ENCODE measurements at places on chromosomes 4 and X.

DNA sequence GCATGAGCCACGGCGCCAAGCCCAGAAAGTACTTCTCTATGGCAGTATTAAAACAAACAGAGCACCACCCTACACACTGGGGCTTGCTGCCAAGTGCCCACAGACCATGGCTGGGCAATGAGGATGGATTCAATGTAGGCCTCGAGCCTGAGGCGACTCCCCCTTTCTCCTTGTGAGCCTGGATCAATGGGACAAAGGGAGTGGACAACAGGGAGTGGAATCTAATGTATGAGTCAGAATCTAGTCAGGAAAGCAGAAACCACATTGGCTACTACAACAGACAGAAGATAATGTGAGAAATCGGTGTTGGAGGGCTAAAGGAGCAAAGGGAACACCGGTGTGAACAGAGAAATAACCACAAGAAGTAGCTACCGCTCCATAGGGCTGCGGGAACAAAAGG is 37.7 kb upstream of the OCIAD2 start:
- no peak for DNase-seq

DNA sequence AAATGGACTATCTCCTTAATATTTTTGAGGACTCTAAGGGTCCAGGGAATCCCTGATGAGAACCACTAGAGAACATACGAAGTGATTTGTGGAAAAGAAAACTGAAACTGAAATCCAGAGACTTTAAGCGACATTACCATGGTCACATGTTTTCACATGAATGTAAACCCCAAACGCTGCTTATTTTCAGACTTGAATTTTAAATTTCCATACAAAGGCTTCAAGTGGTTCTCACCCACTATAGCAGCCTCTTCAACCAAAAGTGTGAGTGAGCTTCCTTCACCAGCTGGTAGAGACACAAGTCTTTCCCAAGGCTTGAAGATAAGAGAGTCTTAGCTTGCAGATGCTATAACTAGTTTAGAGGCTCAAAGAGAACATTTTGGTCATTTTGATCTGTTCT is 232.7 kb downstream of the MGST2 start:
- DNase-seq: no peak

- no peak for DNase-seq
Measured at GRCh38 chrX:88397551-88397950, 349.5 kb upstream of the CPXCR1 start.

DNA sequence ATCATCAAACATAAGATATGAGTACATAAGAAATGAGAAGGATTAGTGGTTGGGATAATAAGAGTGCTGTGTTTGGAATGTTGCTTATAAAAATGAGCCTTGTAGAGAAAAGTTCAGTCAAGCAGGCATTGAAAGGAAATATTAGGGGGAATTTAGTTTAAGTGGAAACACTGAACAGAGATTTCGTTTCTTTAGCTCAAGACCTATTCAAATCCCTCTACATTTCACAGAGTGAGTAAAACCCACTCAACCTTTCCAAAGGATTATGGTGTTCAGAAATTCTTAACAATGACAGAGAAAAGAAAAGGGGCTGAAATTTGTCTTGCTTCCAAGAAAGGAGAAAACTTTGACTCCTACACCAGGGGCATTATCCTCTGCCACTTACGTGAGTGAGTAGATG is 1072.4 kb upstream of the LCORL start:
- no peak for DNase-seq

DNA sequence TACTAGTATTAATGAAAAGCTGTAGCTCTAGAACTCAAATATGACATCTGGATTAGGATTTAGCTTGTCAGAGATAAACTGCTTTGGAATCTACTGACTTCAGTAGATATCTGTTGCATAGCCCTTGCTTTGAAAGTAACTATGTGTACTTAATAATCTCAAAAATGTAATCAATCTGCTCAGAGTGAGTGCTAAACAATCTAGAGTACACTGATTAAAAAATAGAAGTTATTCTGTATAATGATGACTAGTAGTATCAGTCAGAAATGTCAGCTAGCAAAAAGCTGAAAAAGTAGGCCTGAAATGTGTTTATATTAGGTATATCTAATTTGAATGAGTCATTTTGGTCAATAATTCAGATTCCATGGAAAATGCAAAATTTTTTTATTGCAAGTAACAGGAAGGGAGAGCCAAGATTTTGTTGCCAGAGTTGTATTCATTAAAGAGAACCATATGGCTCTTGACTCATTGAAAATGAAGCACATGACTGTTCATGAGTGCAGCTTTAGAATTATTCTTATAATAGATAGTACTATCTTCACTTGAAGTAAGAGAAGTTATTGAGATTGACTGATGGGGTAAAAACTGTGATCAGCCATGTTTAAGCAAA is 20.0 kb downstream of the CLCN3 start:
- no peak for DNase-seq

DNA sequence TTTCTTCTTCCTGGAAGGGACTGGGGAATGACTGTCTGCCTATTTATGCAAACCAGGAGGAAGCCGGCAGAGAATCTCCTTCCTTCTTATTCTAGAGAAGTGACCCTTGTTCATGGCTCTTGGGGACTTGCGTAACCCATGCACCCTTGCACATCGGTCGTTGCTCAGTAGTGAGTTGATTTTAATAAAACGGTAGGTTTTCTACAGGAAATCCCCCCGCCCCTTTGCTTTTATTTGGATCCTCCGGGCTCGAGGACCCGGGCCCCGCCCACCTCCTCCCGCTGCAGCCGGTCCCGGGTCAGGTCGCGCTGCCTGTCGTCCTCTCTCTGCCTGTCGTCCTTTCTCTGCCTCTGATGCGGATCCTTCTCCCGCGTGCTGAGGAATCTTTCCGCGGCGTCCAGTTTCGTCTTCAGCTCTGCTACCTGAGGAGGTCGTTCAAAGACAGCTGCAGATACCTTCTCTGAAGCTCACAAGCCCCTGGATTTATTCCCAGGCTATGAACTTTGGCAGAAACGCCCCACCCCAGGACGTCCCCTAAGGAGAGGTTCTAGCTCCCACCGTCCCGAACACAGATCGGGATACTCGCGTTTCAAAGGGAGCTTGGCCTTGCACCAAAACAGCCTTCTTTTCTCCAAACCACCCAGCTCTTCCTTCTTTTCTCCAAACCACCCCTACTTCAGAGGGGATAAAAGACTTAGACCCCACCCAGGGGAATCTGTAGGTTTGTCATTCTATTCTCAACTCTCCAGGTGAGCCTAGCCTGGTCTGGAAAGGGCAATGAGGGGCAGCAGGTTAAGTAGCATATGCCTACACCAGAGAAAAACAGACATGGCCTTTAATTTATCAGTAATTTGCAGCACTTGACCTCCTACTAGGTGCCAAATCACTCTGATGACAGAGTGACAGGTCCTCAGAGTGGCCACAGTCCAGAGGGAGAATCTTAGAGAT is 7.0 kb downstream of the TNIP3 start:
- DNase-seq: no peak
